Nucleus accumbens (tissue), 56 donors: ENCODE measurements at places on chromosomes 5 and 9.

DNA sequence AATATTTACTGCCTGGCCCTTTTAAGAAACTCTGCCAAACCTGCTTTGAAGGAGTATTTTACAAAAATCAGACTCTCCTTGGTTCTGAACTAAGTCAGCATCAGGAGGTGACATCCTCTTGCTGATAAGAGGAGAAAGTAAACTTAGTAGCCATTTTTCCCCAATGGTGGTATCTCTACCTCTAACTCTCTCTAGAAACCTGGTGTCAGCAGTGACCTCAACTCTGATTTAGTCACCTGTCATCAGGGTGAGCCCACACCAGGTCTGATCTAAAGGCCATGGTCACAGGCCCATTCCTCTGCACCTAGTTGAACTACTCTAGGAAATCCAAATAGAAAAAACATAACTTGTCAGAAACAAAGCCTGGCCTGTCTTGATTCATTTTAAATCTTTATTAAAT, 4.2 kb downstream of the CARNMT1 start:
- DNase-seq, result no peak

- DNase-seq, result no peak
These were observed 47.2 kb downstream of the RFX3 start for GRCh38 chr9:3478549-3478953.

DNA sequence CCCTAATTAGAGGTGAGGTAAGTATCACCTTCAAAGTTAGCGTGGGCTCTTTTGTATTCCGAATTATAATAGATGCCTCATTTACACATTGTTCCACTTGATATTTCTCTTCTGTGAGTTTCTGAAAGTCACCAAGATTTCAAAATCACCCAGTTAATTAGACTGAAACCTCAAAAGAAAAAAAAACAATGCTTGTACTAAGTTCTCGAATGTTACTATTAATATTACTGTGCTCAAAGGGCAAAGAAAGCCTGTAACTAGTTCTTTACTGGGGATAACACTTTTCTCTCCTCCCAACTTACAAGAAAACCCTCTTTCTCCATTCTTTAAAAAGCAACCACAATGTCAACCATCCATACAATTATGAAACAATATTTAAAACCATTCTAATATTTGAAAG, 98.5 kb downstream of the STRBP start:
- DNase-seq, result no peak

DNA sequence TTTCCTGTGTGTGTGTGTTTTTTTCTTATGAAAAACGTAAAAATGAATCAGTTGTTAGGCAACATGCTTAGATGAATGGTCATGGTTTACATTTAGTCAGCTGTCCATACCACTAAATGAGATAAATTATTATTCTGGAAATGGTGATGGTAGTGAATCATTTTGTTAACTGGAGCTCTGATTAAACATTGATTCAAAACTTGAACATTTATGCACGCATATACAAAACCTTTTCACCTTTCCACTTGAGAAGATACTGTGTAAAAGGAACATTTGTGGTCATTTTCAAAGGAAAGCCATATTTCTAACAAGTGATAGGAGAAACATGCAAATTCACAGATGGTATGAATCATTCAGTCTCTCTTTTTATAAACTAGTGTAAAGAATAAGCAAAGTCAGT, 162.0 kb downstream of the SLC25A46 start:
- no peak for DNase-seq

GRCh38 chr5:128579093-128579492, 41.0 kb upstream of the FBN2 start:
- no peak for DNase-seq

DNA sequence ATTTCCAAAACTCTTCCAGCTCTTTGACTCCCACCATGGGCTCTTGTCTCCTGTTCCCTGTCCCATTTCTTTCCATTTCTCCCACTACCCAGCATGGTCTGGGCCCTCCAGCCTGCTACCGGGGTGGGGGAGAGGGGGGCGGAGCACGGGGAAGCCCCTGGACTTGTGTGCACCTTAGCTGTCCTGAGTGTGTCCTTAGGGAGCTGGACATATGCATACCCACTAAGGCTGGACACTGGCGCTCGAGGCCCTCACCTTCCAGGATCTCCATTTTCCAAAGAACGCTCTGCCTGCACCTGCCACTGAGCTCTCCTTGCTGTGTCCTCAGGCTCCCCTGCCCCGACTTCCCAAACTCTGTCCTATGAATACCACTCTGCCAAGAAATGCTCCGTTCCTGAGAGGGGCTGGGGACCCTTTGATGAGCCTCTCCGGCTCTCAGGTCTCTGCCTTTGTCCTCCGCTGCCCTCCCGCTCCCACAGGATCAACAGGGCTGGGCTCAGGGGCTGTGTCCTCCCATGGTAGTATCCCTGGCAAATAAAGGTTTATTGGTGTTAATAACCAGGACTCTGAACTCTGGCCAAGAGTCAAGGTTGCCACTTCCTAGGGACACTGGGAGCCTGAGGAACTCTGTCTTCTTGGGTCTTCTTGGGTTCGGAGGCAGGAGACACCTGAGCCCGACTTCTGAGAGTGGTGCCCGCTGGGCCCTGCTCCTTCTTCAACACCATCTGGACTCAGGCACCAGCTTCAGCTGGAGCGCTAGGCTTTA, 831 bp upstream of the SHROOM1 start:
- DNase-seq, result no peak

GRCh38 chr5:111367115-111367514, 142.9 kb downstream of the CAMK4 start:
- no peak for DNase-seq

GRCh38 chr9:137970098-137970497, 92.5 kb downstream of the CACNA1B start:
- no peak for DNase-seq

GRCh38 chr5:106906199-106906598, 764.5 kb downstream of the EFNA5 start:
- no peak for DNase-seq

DNA sequence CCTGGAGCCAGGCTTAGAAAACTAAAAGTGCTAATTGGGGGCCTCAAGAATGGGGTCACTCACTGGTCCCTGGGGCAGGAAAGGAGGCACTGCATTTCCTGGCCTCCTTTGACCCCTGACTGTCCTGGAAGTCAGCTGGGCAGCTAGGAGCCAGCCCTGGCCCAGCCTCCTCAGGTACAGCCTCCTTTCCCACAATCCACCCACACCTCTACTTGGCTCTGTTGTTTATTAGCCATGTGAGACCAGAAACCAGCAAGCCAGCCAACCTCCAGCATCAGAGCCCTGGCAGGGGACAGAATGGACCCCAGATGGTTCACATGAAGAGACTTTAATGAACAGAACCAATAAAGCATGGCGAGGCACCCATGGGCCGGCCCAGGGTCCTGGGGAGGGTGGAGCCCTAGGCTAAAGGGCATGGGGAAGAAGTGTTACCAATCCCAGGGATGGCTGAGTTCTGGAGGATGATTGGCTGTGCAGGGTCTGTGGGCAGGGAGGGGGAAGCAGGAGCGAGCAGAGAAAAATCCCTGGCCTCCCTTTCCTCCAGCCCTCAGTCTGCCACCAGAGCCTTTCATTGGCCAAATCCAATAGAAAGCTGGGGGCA, 55.3 kb upstream of the ANGPTL2 start:
- no peak for DNase-seq

GRCh38 chr5:16679863-16680262, 63.1 kb upstream of the RETREG1 start:
- no peak for DNase-seq

DNA sequence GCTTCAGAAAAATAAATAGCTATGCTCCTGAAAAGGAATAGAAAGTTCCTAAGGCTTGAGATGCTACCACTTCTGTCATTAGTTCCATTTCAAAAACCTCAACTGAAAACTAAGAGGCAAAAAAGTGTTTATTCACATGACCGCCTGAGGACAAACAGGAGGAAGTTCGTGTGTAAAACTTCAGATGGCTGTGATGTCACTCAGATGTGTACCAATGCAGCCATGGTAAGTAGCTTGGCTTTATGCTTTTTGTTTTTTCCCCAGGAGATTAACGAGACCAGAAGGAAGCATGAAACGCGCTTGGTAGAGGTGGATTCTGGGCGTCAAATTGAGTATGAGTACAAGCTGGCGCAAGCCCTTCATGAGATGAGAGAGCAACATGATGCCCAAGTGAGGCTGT, 33.0 kb downstream of the LMNB1 start:
- no peak for DNase-seq

- no peak for DNase-seq
These were observed 93.8 kb downstream of the HSPA4 start for GRCh38 chr5:133145436-133146170.

- DNase-seq, result no peak
These were observed 79.8 kb downstream of the XRCC4 start for GRCh38 chr5:83157163-83157562.

DNA sequence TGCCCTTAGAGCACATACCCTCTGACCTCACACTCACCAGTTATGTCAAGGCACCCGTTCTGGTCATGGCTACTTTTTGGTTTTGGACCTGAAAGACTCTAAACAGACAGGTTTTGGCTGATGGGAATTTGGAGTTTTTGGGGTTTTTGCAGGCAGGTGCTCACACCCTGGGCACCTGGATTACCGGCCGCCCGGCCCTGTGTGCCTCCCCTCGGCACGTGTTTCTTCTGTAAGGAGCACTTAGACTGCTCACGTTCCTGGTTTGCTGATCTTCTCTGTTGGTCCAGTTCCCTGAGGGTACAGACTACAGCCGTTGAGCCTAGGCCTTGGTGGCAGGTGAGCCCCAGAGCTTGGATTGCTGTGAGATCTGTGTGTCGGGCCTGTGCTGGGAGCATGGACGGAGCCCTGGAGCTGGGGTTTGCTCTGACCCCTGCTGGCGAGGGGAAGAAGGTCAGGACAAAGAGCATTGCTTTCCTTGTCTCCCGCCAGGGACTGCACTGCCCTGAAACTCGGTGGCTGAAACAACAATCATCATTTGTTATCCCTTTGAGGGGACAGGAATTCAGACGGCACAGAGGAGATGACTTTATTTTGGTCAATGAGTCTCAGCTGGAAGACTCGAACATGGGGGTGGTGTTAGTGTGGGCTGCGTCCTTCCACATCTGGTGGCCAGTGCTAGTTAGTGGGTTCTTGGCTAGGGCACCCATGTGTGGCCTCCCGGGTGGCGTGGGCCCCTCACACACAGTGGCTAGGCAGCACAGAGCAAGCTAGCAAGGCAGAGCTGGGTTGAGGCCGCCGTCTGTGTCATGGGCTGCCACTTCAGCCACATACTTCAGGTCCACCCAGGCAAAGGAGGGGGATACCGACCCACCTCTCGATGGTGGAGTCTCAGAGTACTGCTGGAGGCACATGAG, 76.4 kb downstream of the EHMT1 start:
- peak; percentile 79 for DNase-seq

- peak; percentile 32 for DNase-seq
These were observed 218.6 kb upstream of the RASEF start for GRCh38 chr9:83281306-83282255.

GRCh38 chr5:138952962-138953361, 77.8 kb upstream of the LRRTM2 start:
- DNase-seq, result no peak

DNA sequence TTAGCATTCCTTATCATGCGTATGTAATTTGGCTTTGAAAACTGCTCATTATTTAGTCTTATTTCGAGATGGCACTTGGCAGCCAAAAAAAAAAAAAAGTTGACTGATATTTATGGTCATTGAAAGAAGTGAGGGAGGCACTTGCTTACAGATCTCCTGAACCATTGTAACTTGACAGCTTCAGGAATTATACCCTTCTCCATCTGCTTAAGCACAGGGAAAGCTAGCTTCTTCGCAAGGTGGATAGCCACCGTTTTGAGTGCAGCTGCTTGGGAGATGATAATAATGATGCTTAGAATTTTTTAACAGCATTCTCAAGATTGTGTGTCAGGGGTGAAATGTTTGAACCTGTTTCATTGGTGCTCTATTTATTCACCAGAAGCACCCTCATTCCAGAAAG, 116.1 kb downstream of the GIN1 start:
- no peak for DNase-seq

GRCh38 chr5:65817931-65818330, 95.9 kb downstream of the NLN start:
- no peak for DNase-seq

GRCh38 chr5:171961117-171961516, 45.3 kb downstream of the FBXW11 start:
- DNase-seq, result no peak

- DNase-seq, result no peak
These were observed 156.4 kb downstream of the DAB2IP start for GRCh38 chr9:121807823-121808278.

DNA sequence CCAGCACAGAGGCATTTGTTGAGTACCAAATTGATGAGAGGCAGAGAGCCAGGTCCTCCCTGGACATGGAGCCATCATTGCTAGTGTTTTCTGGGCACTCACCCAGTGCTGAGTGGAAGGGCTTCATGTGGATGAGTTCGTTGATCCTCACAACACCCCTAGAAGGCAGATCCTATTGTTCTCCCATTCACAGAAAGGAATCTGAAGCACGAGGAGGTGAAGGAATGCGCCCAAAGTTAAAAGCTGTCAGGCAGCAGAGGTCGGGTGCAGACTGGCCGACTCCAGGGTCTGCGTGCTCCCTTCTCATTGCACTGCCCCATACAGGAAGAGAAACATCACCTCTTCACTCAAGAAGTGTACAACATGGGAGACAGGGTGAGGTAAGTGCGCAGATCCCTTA, 153.5 kb upstream of the TNPO1 start:
- no peak for DNase-seq

DNA sequence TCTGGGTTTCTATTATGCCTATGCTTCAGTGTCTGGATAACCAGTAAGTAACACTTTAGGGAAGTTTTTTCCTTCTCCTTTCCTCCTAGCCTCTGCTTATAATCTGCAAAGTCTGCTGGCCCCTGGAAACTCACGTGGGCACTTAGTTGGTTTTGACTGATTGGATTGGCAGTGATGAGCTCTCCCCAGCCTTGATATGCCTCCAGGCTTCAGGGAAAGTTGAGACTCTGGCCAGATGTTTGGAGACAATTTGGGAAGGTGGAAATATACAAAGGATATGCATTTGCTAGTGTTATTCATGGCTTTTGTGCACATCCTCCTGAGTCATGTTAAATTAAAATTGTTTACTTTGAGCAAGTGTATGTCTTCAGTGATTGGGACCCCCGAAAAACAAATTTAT, 160.2 kb upstream of the IL12B start:
- no peak for DNase-seq

- no peak for DNase-seq
These were observed 58.7 kb upstream of the HRH2 start for GRCh38 chr5:175599210-175599609.

DNA sequence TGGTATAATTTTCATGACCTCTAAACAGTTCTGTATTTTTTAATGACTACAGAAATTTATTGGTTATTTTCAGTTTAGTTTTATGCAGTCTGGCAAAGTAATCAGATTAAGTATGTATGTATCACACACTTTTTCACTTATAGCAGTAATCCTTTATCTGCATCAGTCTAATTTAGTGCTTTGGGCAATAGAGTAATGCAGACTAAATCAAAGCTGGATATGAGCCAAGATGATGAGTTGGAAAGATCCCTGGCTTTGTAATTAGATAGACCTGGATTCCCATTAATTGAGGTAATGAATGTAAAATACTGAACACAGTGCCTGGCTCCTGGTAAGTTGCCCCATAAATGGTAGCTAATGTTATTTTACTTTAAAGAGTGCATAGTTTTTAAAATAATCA, 215.4 kb upstream of the TLX3 start:
- DNase-seq, result no peak
